Activated naive CD4-positive, alpha-beta T cell treated with anti-CD3 and anti-CD28 coated beads, Interleukin-2, amount 50 U/mL, for 72 hours (primary cell): ENCODE measurements at places on chromosomes 12 and 14.

GRCh38 chr14:80930836-80931389, 10.6 kb downstream of the CEP128 start:
- peak; percentile 48 for DNase-seq

GRCh38 chr12:124747426-124748161, 116.1 kb downstream of the SCARB1 start:
- DNase-seq, result no peak

DNA sequence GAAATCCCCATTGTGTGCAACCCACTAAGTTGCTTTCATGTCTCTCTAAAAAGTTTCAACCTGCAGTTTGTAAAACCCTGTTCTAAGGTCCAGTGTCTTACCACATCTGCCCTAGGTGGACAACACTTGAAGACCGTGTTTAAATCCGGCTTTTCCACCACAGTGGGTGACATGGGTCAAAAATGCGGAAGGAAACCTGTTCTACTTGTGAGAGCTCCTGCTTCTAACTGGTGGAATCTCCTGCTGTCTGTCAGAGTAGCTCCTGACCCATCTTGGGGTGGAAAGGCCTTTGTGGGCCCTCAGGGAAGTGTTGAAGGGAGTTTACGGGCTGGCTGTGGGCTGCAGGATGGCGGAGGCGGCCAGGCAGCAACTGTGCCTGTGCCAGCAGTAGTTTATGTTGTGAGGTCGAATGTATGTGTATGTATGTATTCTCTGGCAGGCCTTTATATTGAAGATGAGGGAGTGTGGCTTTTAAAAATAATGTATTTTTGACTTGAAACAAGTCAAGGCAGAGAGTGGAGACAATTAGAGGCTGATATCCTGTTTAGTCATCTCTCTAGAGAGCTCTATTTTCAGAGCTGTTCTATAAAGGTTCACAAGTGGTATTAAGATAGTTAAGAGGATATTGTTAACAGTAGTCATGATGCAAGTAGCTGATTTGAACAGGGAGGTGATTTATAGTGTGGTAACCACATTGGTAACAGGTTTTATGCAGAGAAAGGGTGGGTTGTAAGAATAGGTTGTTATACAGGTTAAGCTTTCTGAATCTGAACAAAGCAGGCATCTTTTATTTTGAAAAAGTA, 67.0 kb downstream of the PRKCH start:
- DNase-seq, result peak; percentile 69

- no peak for DNase-seq
Measured at GRCh38 chr12:128318946-128319345, 52.0 kb downstream of the TMEM132C start.

GRCh38 chr12:104628831-104629135, 172.0 kb downstream of the CHST11 start:
- no peak for DNase-seq

DNA sequence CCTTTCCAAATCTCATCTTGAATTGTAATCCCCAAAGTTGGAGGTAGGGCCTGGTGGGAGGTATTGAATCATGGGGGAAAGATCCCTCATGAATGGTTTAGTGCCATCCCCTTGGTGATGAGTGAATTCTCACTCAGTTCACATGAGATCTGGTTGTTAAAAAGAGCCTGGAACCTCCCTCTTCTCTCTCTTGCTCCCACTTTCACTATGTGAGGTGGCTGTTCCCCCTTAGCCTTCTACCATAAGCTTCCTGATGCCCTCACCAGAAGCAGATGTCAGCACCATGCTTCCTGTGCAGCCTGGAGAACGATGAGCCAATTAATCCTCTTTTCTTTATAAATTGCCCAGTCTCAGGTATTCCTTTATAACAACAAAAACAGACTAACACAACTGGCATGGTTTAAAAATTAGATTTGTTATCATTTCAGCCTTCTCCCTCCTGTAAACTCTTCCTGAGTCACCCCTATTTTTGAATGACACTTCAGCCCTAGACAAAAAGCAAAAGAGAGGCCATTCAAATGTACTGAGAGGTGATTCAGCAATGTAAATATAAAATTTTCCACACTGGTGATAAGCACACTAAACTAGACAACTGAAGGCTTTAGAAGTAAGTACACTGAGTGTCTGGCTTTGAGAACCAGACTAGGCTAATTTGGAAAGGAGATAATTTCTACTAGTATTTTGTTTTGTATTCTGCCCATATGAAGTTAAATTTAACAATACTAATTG, 212.1 kb upstream of the ABCD2 start:
- DNase-seq, result no peak

DNA sequence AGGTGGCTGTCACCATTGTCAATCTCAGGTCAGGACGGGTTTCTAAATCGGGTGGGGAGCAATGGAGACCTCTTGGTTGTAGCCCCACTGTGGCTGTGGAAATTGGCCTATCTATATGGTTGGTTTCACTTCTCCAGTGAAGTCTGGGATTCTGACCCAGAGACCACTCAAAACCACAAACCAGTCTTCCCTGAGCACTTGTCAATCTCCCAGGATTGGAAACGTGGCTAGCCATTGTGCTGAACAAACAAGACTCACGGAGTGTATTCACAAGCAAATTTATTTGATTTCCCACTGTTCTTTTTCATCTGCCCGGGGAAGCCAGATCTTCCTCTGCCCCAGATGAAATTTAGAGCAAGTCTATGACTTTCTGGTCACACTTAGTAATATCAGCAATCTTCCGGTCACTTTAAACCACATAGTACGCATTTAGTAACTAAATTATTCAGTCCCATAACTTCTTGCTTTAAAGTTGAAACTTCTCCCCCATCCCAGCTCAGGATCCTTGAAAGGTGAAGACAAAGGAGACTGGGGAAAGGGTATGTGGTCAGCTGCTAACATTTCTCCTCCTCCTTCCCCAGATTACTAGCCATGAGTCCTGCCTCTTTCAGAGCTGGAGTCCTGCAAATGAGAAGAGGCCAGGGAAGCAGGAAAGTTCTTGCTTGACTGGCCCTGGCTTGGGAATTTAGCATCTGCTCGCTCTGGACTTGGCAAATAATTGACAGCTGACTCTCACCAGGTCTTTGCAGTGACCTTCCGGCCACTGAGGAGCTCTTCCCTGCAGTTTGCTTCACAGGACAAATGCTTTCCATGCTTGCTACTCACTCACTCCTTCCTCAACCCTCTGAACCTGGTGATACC, 123.2 kb upstream of the MAX start:
- DNase-seq, result peak; percentile 33

DNA sequence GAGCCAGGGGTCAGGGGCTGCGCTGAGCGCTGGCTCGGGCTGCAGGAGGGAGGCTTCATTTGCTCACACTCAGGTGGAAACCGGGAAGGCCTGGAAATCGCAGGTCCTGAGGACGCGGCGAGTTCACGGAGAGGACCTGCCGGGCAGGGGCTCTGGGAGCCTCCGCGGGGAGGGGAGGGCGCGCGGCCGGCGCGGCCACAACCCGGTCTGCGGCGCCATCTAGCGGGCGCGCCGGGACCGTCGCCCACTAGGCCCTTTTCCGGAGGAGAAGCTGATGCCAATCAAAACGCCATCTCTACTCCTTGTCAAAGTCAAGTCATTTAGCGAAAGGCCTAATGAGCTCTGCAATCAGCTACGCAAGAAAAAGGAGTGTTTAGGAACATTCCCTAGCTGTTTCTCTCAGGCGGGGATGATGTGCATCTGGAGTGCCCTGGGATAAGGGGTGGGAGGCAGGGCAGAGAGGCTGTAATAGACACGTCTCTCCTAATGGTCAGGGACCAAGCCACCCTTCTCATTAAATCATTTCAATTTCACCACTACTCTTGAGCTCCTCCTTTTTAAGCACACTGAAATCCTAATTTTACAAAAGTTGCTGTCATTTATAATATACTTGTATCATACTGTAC, 885.8 kb upstream of the TMEM132C start:
- DNase-seq, result peak; percentile 63
